H9 (cell line): ENCODE measurements at places on chromosomes 2 and 18.

DNA sequence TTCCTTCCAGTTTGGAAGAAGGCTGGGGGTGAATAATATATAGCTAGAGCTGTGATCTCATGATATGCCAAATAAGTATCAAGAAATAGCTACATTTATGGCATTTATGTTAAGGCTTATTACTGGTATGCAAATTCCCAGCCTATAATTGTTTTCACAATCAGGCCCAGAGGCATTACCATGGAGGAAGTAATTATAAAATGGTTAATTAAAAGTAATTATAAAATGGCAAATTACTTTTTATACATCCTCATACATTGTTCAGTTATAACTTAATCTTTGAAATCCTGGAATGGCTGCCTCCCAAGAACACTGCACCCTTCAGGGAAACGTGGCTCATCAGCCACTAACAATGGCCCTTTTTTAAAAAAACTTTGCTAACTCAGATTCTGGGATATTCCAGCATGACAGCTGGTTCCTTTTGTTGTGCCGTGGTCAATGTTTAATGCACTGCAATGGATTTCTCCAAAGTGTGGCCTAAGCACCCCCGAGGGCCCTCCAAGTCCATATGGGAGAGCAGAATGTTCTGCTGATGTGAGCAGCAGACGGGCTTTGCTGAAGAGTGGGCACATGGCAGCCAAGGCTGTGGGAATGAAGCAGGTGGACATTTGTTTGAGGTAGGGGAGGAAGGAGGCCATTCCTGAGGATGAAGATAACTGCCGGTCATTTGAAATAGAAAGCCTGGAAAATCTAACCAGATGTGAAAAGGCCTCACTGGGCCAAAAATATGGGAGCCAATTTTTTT, 483.5 kb upstream of the GCFC2 start:
- no peaks in the 10 kb centered on the region; the same call in 1 of the 2 replicates for H3K4me1 ChIP-seq
- DNase-seq, result no peak
- H3K27me3 ChIP-seq, result no peaks in the 10 kb centered on the region
- no peak overlapping the region for H3K27ac ChIP-seq

- no peak overlapping the region for H3K27ac ChIP-seq
- peaks cover 14% of the 10 kb centered on the region for H3K36me3 ChIP-seq
- no peak for DNase-seq
- no peak overlapping the region for H3K4me3 ChIP-seq
- no peaks in the 10 kb centered on the region for H3K27me3 ChIP-seq
- no peaks in the 10 kb centered on the region for H3K4me1 ChIP-seq
Measured at GRCh38 chr2:129812071-129812470, 167.4 kb upstream of the RAB6C start.

DNA sequence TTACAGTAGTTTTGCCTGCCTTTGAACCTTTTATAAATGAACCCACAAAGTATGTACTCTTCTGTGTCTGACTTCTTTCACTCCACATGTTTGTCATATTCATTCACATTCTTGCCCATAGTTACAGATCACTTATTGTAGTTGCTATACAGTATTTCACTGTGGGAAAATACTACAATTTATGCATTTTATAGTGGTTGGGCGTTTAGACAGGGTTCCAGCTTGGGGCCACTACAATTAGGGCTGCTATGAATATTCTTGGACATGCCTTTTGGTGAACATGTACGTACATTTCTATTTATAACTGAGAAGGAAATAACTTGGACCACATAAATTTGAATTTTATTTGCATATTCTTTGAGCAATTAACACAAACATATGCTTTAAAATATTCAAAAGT, 15.4 kb upstream of the PMAIP1 start:
- no peak overlapping the region for H3K4me3 ChIP-seq
- no peaks in the 10 kb centered on the region for H3K36me3 ChIP-seq
- DNase-seq, result no peak
- no peaks in the 10 kb centered on the region; the same call in 1 of the 2 replicates for H3K27me3 ChIP-seq
- H3K27ac ChIP-seq, result no peak overlapping the region
- H3K4me1 ChIP-seq, result peaks cover 6% of the 10 kb centered on the region; the same call in 1 of the 2 replicates

DNA sequence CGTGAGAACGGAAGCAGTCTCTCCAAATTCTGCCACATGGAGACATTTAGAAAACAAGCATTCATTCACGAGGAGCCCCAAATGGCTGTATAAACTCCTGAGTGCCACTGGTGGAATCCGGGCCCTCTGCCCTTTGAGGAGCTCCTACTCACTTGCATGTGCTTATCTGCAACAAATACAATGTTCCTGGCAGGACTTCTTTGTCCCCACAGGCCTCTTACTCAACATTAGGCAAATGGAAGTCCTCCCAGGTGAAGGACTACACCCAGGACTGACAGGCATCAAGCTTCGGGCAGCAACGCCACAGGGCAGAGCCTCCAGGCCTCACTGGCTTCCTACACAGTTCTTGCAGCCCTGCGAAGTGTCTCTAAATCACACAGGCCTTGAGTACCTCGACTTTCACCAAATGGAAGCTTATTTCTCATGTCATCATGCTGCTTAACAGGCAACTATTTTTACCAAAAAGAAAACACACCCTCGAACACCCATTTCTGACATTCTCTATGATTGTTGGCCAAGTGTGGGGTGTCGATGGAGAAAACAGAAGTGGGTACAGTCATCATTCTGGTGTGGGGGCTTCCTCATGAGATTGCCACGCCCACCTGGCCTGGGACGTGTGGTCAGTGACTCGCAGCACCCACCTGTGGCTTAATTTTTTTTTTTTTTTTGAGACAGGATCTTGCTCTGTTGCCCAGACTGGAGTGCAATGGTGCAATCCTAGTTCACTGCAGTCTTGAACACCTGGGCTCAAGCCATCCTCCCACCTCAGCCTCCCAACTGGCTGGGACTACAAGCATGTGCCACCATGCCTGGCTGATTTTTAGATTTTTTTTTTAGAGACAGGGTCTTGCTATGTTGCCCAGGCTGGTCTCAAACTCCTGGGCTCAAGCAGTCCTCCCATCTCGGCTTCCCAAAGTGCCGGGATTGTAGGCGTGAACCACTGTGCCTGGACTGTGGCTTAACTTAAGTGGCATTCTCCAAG, 186.8 kb upstream of the GLI2 start:
- H3K4me3 ChIP-seq, result no peak overlapping the region
- no peaks in the 10 kb centered on the region for H3K36me3 ChIP-seq
- H3K4me1 ChIP-seq, result no peaks in the 10 kb centered on the region

GRCh38 chr2:228245601-228246000, 64.1 kb upstream of the SPHKAP start:
- H3K36me3 ChIP-seq, result no peaks in the 10 kb centered on the region
- no peaks in the 10 kb centered on the region for H3K4me1 ChIP-seq
- no peak for DNase-seq
- no peak overlapping the region for H3K27ac ChIP-seq
- no peaks in the 10 kb centered on the region for H3K27me3 ChIP-seq

- no peak for DNase-seq
- no peaks in the 10 kb centered on the region; the same call in 1 of the 2 replicates for H3K4me1 ChIP-seq
- H3K27ac ChIP-seq, result no peak overlapping the region
- no peaks in the 10 kb centered on the region for H3K27me3 ChIP-seq
- no peak overlapping the region for H3K4me3 ChIP-seq
Measured at GRCh38 chr2:203659331-203660049, 46.9 kb upstream of the CD28 start.

GRCh38 chr2:170744248-170745002, 25.8 kb upstream of the ERICH2 start:
- no peaks in the 10 kb centered on the region for H3K27me3 ChIP-seq
- no peak overlapping the region for H3K27ac ChIP-seq
- no peaks in the 10 kb centered on the region for H3K36me3 ChIP-seq
- H3K4me1 ChIP-seq, result no peaks in the 10 kb centered on the region
- DNase-seq, result no peak
- no peak overlapping the region for H3K4me3 ChIP-seq
